ENCODE measurements at places on chromosomes 12 and 14. TPM values are rescaled to one million over a fixed set of nuclear protein-coding genes. Genes with fewer than 3 reads are reported as not detected.

Gene MLXIP
- total RNA-seq, result 18.9 TPM

Gene GPRC5D
- total RNA-seq, result not detected

Gene ACOT6
- not detected for total RNA-seq

Gene ZNF891
- 17.6 TPM for total RNA-seq
